ENCODE measurements at places on chromosomes 2 and 18.

DNA sequence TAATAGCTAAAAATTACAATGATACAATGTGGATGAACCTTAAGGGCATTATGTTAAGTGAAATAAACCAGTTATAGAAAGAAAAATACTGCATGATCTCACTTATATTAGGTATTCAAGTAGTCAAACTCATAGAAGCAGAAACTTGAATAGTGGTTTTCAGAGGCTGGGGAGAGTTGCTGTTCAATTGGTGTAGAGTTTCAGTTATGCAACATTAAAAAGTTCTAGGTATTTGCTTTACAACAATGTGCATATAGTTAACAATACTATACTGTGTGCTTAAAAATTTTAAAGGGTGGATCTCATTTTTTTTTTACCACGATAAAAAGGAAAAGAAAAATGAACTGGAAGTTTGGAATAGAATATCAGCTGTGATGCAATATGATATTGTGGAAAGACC lies 479.1 kb downstream of the SPAG16 start:
- no peak for DNase-seq

- DNase-seq: peak; percentile 86
Measured at GRCh38 chr2:60707750-60708371, 48.2 kb upstream of the PAPOLG start.

DNA sequence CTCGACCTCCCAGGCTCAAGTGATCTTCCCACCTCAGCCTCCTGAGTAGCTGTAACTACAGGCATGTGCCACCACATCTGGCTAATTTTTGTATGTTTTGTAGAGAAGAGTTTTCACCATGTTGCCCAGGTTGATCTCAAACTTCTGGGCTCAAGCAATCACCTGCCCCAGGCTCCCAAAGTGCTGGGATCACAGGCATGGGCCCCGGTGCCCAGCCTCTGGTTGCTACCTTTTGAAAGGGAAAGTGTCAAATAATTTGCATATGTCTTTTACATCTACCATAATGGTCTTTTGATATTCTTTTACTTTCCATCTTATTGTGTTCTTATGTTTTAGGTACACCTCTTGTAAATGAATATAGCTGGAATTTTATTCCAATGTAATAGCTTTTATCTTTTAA lies 263.1 kb upstream of the FN1 start:
- DNase-seq: no peak

GRCh38 chr2:73823916-73824523 lies 4.7 kb upstream of the STAMBP start:
- peak; percentile 90 for DNase-seq

DNA sequence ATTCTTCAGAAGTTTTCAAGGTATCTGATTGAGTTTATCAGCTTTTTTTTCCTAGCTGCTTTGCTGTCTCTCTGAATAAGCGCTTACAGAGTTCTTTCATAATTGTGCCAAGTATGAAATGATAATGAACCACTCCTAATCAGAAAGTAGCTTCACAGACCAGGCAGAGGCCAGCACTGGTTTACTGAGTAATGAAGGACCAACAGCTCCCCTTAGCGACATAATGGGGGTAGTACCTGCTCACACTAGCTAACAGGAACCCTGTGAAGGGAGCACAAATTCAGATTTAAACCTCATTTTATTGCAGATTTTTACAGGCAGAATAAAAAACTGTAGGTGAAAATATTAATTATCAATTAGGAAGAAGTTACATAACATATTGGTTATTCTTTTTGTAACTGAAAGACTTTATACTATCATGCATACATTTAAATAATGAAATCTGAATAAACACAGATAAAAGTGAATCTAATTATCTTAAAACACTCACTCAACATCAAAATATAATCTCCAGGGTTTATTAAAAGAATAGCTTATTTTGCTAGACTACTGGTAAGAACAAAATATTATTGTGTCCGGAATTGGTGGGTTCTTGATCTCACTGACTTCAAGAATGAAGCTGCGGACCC lies 53.7 kb upstream of the LRRC30 start:
- DNase-seq: peak; percentile 82

- DNase-seq: no peak
Measured at GRCh38 chr2:212968284-212969081, 182.9 kb downstream of the IKZF2 start.

DNA sequence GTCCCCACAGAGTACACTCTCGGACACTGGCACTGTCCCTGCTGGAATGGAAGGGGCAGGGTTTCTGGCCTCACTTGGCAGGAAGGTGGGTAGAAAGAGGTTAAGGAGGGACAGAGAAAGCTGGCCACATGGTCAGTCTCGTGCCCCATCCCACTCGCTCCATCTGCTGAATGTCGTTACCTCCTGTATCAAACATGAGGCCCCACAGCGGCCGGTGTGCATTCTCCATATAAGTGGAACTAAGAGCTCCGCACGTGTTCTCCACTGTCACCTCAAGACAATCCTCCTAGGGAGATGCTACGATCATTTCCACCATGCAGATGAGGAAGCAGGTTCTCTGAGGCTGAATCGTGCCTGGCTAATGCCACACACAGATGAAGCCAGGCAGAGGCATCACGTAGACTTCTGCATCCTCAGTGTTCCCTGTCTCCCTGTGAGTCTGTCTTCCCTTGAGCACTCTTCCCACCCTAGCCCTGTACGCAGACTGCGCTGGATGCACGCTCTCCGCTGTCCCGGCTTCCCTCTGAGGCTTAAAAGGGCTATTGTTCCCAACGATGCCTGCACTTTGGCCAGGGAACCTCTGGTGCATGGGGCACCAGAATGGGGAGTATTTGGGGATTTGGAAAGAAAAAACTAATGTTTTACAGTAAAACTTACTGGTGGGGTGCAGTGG lies 35.1 kb downstream of the MAL start:
- DNase-seq: no peak

Data from Karpas-422 (cell line).